ENCODE measurements at places on chromosomes 2 and 18. TPM values are rescaled to one million over a fixed set of nuclear protein-coding genes. Genes with fewer than 3 reads are reported as not detected.

GREB1 gene
- 166 TPM for total RNA-seq

GGCX gene
- total RNA-seq, result 29.4 TPM

SULT1C4 gene
- total RNA-seq, result 12.0 TPM

VWC2L gene
- not detected for total RNA-seq

NT5C1B gene
- not detected for total RNA-seq

CACNB4 gene
- total RNA-seq, result 0.26 TPM

SERPINB11 gene
- not detected for total RNA-seq

CLIP4 gene
- 42.1 TPM for total RNA-seq

ANKRD23 gene
- total RNA-seq, result 23.2 TPM

DNA sequence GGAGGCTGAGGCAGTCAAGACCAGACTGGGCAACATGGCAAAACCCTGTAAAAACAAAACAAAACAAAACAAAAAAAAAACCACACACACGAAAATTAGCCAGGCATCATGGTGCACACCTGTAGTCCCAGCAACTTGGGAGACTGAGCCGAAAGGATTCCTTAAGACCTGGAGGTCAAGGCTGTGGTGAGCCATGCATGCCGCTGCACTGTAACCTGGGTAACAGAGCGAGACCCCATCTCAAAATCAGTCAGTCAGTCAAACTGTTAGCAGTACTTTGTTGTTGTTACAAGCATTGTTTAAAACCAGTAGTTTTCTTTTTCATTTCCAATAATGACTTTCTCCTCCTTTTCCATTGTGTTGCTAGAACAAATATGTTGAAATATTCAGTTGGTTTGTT, 21.7 kb downstream of the EPB41L5 start:
- DNase-seq, result no peak

DNA sequence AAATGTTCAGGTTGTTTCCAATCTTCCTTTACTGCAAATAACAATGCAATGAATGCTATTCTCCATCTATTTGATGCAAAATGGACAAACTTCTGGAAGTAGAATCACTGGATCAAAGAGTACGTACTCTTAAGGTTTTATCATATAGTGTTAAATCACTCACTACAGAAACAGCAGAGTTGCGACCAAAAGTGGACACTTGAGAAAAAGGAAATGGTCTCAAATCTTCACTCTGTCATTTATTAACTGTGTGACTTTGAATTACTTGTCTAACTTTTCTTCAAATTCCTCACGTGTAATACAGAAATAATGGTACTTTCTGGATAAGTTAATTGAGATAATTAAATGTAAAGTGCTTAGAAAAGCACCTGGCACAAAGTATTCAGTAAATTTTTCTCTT, 78.1 kb downstream of the CERKL start:
- DNase-seq, result no peak

- DNase-seq, result peak; percentile 95
Observed at GRCh38 chr2:11477994-11478393, 12.0 kb upstream of the E2F6 start.

DNA sequence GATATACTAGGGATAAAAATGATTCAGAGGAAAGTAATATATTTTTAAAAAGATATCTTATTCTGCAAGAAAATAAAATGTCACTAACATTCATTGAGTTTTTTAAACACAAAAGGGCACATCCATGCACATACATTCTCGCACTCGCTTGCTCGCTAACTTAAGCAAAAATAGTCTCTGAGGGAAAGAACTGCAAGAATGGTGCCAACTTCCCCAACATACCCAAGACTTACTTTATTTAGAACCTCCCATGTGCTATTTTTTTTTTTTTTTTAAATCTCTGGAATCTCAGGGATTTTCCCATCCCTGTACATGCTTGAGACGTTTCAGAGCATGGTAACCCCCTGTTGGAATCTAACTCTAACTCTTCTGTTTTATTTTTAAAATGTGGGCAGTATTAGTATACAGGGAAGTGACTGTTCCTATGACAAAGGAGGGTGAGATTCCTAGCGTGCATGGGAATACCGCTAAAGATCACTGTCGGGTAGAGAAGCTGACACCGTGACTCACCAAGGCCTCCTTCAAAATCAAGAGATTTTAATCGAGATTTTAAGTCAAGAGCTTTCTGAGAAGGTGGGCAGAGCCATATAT, 187.9 kb upstream of the ZEB2 start:
- DNase-seq, result no peak

DNA sequence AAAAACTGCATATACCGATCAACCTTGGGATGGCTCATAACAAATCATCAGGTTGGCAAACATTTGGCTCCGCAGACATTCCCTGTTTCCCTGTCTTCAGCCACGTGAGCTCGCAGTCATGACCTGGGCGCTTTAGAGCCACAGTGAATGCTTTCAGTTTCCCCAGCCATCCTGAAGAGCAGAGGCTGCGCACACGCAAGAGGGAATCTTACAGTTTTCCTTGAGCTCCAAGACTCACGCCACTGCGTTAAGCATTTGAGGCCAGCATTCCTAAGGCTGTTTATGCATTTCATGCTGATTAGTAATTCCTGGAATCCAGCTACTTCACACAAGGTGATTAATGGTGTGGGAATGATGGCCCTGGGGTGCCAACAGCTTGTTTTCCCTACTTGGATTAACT, 95.1 kb downstream of the MTCL1 start:
- DNase-seq, result no peak

DNA sequence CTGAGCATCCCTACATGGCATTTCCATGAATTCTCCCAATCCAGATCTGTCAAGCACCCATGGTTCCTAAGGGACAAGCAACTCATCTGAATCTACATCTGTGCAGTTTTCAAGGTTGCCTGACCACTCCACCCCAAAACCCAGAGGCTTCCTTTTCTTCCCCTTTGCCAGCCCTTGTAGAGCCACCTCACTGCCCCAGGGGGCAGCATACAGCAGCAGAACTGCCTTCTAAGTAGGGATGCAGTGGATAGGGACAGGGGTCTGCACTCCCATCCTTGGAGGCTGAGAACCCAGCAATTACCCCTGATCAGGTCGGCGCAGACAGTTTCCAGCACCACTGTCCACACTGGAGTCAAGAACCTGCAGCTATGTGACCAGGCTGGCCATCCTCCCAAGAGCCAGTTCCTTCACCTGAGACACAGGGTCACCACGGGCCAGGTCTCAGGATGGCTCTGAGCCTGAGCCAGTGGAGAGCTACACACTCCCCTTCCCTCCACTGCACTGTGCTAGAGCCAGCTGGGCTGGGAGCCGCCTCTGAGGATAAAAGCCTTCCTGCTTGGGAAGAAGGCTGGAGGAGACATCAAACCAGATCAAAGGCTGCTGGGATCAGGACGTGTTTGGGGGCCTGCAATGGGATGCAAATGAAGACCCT, 283.1 kb downstream of the CELF4 start:
- DNase-seq, result no peak

GRCh38 chr2:48849770-48850169, 94.2 kb upstream of the LHCGR start:
- no peak for DNase-seq

- DNase-seq, result no peak
Observed at GRCh38 chr2:10971161-10971887, 59.6 kb downstream of the KCNF1 start.

GRCh38 chr2:56960581-56960980, 776.8 kb downstream of the CCDC85A start:
- no peak for DNase-seq

GRCh38 chr2:20422402-20423271, 24.2 kb upstream of the RHOB start:
- peak; percentile 58 for DNase-seq

GRCh38 chr2:222423632-222424275, 589 bp upstream of the SGPP2 start:
- no peak for DNase-seq

- DNase-seq, result no peak
Observed at GRCh38 chr2:102209474-102209873, 22.7 kb downstream of the IL1RL2 start.

DNA sequence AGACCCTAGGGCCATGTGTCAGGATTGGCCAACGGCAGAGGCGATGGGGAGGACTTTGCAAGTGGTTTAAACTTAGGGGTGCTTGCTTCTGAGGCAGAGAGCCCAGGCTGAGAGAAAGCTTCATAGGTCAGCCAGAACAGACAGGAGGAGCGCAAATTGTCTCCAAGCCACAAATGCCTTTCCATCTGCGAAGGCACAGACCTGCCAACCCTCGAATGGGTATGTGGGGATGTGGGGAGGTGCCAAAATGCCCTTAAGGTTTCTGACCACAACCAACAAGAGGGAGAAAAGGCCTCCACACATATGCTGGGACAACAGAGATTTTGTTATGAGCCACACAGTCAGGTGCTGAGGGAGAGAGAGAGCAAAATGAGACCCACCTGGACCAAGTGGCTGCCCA, 283.6 kb downstream of the CYP26B1 start:
- DNase-seq, result no peak

DNA sequence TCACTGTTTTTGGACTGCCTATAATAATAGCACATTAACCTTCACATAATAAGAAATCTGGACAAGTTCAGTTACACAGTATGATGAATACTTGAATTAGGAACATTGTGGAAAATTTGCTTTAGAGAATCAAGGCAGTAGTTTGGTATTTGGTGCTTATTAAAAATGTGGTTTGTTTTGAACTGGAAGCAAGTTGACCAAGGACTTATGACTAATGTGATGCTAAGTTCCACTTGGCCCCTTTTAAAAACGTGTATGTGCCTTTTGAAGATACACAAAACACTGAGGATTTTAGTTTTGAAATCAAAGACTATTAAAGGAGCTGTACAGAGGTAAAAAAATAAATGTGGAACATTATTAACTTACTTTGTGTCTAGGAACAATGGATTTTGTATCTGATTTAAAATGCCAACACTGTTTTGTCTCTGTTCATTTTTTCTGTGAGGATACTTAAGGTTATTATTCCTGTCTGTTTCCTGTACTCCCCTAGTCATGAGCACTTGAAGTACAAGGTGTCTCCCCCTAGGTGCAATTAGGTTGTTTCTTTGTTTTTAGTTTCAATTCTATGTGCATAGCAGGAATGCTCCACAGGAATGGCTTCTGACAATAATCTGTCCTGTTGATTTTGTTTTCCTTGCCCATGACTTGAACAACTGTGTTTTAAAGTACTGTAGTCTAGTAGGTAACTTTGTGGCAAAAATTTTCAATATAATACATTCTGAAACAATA, 49.6 kb upstream of the PTH2R start:
- DNase-seq, result no peak

- no peak for DNase-seq
Observed at GRCh38 chr2:32558492-32558891, 69.4 kb upstream of the TTC27 start.

DNA sequence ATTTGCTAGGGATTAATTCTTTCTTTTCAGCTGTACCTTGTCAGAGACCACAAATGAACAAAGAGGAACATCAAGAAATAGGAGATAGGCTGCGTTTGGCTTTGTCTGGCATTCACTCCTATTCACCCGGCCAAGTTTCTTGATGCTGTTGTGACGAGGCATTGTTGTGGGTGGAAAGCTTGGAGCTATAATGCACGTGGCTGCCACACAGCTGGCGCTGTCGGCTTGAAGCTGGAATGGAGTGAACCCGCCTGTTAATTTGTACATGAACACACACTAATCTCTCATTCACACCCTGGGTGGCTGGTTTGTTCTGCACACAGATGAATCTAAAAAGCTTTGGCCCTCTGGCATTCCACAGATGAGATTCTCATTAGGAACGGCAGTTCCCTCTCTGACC, 274.9 kb upstream of the GYPC start:
- no peak for DNase-seq

- no peak for DNase-seq
Observed at GRCh38 chr2:1493431-1494126, 80.3 kb downstream of the TPO start.

DNA sequence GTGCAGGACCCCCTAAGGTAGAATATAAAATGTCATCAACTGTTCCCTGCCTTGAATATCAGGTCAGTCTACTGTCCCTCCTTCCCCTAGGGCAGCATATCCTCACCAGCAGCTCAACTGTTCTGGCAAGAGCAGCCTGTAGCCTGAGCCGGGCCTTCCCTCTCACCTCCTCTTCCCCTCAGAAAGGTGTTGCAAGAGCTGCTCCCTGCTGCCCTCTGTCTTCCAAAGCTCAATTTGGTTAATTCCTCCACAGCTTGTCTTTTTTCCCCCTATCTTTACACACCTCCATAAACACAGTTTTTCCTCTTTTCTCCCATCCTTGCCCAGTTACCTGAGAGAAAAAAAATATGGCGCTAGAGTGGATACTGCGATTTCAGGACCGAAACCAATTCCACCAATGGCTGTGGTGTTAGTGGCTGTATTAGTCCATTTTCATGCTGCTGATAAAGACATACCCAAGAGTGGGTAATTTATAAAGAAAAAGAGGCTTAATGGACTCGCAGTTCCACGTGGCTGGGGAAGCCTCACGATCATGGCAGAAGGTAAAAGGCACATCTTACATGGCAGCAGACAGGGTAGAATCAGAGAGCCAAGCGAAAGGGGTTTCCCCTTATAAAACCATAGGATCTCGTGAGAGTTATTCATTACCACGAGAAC, 184.7 kb downstream of the MREG start:
- DNase-seq, result peak; percentile 33

DNA sequence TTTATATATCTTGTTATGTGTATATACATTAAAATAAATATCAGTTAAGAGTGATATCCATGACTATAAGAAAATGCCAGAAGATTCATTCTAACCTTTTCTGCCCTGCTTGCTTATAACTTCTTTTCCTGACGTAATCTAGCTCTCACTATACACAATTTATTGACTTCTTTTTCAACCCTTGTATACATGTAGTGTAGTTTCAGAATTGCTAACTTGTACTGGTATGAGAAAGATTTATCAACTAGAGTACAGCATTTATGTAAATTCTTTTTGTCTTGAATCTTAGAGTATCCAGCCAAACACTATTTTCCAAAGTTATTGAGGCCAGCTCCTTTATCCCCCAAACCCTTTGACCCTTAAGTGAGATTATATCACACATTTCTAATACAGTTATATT, 798.0 kb upstream of the RAB6C start:
- no peak for DNase-seq

DNA sequence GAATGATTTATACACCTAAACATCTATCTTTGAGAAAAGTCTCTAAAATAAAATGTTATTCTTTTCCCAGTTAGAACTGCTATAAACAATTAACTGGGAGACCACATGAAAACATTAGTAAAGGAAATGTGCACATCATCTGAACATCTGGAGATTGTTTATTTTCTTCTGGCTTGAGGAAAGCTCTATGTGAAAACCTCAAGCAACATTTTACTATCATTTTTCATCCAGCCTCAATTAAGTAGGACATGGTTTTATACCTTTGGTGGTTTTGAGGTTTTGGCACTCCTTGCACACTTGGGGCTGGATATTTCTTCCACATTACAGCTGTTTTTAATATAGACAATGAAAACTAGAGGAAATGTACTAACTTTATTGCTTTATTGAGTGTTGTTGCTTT, 609.5 kb upstream of the SLC8A1 start:
- no peak for DNase-seq
